ENCODE measurements at places on chromosomes 3 and 15. TPM values are rescaled to one million over a fixed set of nuclear protein-coding genes. Genes with fewer than 3 reads are reported as not detected.

DNA sequence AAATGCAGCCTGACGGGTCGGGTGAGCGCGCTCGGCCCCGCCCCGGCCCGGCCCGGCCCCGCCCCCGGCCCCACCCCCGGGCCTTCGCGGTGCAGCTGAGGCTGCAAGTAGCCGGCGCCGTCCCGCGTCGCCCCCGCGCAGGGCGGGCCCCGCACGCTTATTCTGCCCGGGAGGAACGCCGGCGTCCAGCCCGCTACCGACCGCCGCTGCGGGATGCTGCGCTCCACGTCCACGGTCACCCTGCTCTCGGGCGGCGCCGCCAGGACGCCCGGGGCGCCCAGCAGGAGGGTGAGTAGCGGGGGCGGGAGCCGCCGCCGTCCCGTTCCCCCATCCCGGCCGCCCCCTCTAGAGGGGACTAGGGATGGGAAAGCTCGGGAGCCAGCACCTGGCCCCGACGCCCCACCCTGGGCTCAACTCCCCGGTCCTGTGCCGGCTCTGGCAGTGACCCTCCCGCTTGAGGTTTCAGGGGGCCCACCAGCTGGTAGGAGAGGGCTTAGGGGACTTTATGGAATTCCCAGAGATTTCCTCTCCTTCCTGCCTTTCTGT, at the start of gene MYZAP:
MYZAP (plus strand) TSS at position 83 of the 546 bp plus-strand sequence; CDS start at position 214, 131 bp downstream.
- H3K36me3 ChIP-seq = no peaks in the 10 kb centered on the region
- no peak within 1 kb of the TSS for H3K27ac ChIP-seq
- no peaks in the 10 kb centered on the region for H3K27me3 ChIP-seq

DNA sequence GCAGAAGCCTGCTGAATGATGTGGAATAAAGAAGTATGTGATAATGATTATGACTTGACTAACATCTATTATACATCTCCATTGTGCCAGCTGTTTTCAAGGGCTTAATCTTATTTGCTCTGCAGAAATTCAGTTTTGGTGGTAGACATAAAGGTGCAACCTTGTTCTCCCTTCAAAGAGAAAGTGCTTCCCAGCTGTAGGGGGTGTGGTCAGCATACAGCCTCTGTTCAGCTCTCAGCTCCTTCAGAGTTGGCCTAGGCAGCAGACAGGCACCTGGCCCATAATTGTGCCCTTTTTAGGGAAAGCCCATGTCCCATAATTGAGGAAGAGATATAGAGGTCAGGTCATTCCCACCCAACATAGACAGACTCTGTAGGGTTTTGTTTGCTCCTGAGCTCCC, 104.3 kb upstream of the EOMES start:
- H3K27me3 ChIP-seq = no peaks in the 10 kb centered on the region
- no peaks in the 10 kb centered on the region for H3K4me1 ChIP-seq
- H3K27ac ChIP-seq = no peak overlapping the region
- no peak overlapping the region for H3K4me3 ChIP-seq

DNA sequence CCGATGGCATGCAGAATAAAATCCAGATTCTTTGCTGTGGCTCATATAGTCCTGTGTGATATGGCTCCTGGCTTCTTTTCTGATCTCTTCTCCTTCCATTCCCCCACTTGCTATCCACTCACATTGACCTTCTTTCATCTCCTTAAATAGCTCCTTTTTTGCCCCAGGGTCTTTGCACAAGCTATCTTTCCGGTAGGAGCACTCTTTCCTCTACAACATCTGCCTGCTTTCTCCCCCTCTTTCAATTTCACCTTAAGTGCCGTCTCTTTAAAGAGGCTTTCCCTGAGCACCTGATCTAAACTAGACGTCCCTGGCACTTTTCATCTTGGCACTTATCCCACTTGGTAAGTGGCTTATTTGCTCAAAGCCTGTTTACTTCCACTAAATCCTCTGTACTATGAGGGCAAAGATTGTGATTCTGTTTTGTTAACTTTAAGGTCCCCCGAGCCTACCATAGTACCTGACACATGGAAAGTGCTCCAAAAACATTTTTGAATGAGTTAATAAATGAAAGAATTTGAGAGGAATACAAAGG, 323.3 kb upstream of the TLE3 start:
- H3K27ac ChIP-seq = no peak overlapping the region
- no peaks in the 10 kb centered on the region for H3K36me3 ChIP-seq
- no peaks in the 10 kb centered on the region for H3K4me1 ChIP-seq
- no peaks in the 10 kb centered on the region for H3K27me3 ChIP-seq
- no peak overlapping the region for H3K4me3 ChIP-seq

- H3K36me3 ChIP-seq = no peaks in the 10 kb centered on the region
- H3K4me3 ChIP-seq = no peak overlapping the region
- H3K27me3 ChIP-seq = no peaks in the 10 kb centered on the region
- no peak overlapping the region for H3K27ac ChIP-seq
- no peaks in the 10 kb centered on the region for H3K4me1 ChIP-seq
These were observed 185.2 kb downstream of the FOXP1 start for GRCh38 chr3:71398157-71398836.

DNA sequence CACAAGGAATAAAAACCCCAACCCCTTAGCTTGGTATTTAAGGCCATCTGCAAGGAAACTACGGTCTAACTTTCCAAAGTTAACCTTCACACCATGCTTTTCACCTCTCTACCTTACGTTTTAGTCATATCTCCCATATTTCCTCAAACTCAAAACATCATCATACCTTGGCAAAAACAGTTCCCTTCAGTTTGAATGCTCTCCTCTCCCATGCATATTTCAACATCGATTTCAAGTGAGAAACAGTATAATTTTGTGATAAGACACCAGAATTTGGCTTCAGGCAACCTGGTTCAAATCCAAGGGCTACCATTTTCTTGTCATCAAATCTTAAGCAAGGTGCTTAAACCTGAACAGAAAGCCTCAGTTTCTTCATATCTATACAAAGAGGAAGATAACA, 108.2 kb downstream of the THRB start:
- no peaks in the 10 kb centered on the region for H3K36me3 ChIP-seq
- H3K27ac ChIP-seq = no peak overlapping the region
- H3K4me3 ChIP-seq = no peak overlapping the region
- DNase-seq = no peak
- H3K4me1 ChIP-seq = peaks cover 5% of the 10 kb centered on the region

- H3K4me3 ChIP-seq = no peak overlapping the region
- H3K36me3 ChIP-seq = no peaks in the 10 kb centered on the region
- H3K27ac ChIP-seq = no peak overlapping the region
- H3K4me1 ChIP-seq = no peaks in the 10 kb centered on the region
- H3K27me3 ChIP-seq = no peaks in the 10 kb centered on the region
- DNase-seq = no peak
These were observed 51.1 kb downstream of the MORC1 start for GRCh38 chr3:109066864-109067263.

DNA sequence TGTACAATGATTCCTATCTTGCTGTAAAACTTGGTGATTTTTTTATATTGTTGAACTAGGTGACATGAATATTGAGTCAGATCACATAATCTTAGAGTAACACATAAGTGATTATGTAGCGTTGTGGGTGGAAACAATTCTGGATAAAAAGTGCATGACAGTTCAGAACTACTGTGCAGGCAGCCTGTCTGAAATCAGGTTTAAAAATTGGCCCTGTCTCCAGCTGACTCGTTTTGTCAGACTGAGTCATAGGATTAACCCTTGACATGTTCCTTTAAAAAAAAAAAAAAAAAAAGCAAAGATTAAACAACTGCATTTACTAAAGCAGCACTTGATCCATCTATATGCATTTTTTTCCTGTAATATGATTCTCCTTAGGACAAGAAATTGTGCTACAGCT, 160.0 kb upstream of the CGNL1 start:
- H3K36me3 ChIP-seq = no peaks in the 10 kb centered on the region
- 0 out of 2 replicates have a peak, but pooled peaks cover 2% of the 10 kb centered on the region for H3K4me1 ChIP-seq
- no peak overlapping the region for H3K4me3 ChIP-seq
- no peak for DNase-seq
- H3K27me3 ChIP-seq = no peaks in the 10 kb centered on the region

Gene HIGD2B
- total RNA-seq = not detected

- no peak for DNase-seq
- no peaks in the 10 kb centered on the region for H3K4me1 ChIP-seq
- no peak overlapping the region for H3K4me3 ChIP-seq
- no peaks in the 10 kb centered on the region for H3K27me3 ChIP-seq
- H3K36me3 ChIP-seq = peaks cover 73% of the 10 kb centered on the region
- H3K27ac ChIP-seq = no peak overlapping the region
These were observed 23.9 kb downstream of the ATP1B3 start for GRCh38 chr3:141900343-141900742.

Gene EPHA3
- 0.59 TPM for total RNA-seq

- no peak overlapping the region for H3K27ac ChIP-seq
- no peaks in the 10 kb centered on the region for H3K27me3 ChIP-seq
- H3K36me3 ChIP-seq = no peaks in the 10 kb centered on the region
- H3K4me1 ChIP-seq = no peaks in the 10 kb centered on the region
- no peak for DNase-seq
- H3K4me3 ChIP-seq = no peak overlapping the region
These were observed 40.0 kb downstream of the TMEM45A start for GRCh38 chr3:100532411-100532810.

Gene CX3CR1
- total RNA-seq = 0.09 TPM

Gene GOLGB1
- total RNA-seq = 25.8 TPM

DNA sequence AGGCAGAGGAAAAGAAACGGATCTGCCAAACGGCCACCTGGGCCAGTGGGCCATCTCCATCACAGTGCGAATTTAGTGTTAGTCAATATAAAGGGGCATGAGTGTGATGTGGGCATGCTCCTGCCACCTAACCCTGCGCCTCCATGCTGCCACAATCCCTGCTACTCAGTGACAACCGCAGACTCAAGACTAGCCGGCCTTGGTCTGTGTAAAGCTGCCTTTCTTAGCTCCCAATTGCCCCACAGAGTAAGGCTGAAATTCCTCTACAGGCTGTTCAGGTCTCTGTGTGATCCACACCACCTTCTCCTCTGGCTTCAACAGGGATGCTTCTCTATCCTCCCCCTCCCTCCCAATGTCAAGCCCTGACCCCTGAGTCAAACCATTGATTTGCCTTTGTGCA, 269.7 kb downstream of the XXYLT1 start:
- no peak for DNase-seq
- no peaks in the 10 kb centered on the region for H3K36me3 ChIP-seq
- no peaks in the 10 kb centered on the region for H3K27me3 ChIP-seq
- H3K27ac ChIP-seq = no peak overlapping the region

Gene HCLS1
- 1.2 TPM for total RNA-seq

Gene RAB5A
- 84.8 TPM for total RNA-seq

Gene SYNPR
- 0.64 TPM for total RNA-seq

Gene PIK3CA
- 9.8 TPM for total RNA-seq

DNA sequence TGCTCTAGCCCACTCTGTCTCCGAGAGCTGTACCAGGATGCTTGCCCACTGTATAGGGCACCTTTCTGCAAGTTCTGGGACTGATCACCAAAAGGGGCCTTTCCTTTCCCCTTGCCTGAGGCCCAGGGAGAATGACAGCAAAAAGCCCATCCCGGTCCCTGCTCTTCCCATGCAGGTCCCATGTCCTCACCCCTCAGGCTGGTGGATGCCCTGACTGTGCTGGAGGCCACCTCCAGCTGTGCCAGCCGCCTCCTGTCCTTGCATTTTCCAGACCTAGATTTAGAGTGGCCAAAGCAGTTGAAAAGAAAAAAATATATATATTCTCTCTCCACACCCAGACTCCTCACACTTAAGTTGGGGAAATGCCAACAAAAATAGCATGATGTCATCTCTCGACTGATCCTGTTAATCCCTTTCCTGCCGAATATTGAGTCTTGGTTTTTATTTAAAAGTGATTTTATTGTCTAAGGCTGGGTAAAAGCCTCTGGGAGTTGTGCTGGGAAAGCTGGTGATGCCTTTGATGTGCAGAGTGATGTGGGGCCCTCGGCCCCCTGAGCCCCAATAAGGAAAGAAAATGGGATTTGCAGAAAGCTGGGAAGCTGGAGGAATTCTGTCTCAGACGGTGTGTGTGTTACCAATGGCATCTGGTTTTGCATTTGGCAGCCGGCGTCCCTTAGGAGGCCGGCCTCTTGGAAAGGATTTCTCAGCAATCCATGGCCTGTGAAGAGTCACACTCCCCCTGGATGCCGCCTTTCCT, 29.3 kb upstream of the TPM1 start:
- peaks cover 17% of the 10 kb centered on the region for H3K36me3 ChIP-seq
- DNase-seq = no peak
- H3K4me1 ChIP-seq = no peaks in the 10 kb centered on the region
- H3K4me3 ChIP-seq = no peak overlapping the region

Gene SLC15A2
- total RNA-seq = 2.3 TPM

- no peaks in the 10 kb centered on the region for H3K27me3 ChIP-seq
- H3K36me3 ChIP-seq = peaks cover 4% of the 10 kb centered on the region
- peak; percentile 87 for DNase-seq
These were observed 43.9 kb downstream of the BHLHE40 start for GRCh38 chr3:5022966-5023776.

- no peaks in the 10 kb centered on the region for H3K27me3 ChIP-seq
- H3K4me1 ChIP-seq = peaks cover 3% of the 10 kb centered on the region
- no peaks in the 10 kb centered on the region for H3K36me3 ChIP-seq
- no peak for DNase-seq
- no peak overlapping the region for H3K27ac ChIP-seq
These were observed 302.2 kb upstream of the CTDSPL start for GRCh38 chr3:37559461-37559860.

DNA sequence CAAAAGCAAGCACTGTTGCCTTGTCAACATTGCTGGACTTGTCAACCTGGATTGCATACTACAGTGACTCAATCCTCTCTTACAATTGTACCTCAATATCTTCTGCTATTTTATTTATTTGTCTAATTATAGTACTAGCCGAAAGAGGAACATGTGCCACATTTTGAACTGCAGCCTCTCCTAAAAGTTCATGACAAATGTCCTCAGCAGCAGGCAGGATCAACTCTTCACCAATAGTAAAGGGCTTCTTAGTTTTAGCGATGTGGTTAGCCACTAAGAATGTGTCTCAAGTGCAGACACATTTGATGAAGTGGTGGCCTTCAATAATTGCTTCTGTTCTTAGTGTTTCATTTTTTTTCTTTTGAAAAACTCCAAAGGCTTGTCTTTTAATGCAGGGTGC, 13.2 kb downstream of the DOCK3 start:
- H3K27me3 ChIP-seq = no peaks in the 10 kb centered on the region
- no peak overlapping the region for H3K4me3 ChIP-seq
- H3K4me1 ChIP-seq = peaks cover 3% of the 10 kb centered on the region
- H3K27ac ChIP-seq = no peak overlapping the region
- peaks cover 16% of the 10 kb centered on the region for H3K36me3 ChIP-seq

Measured in H9 (cell line).